Lung (tissue), 17 donors: ENCODE measurements at places on chromosomes 4 and X. TPM values are rescaled to one million over a fixed set of nuclear protein-coding genes. Genes with fewer than 3 reads are reported as not detected.

DNA sequence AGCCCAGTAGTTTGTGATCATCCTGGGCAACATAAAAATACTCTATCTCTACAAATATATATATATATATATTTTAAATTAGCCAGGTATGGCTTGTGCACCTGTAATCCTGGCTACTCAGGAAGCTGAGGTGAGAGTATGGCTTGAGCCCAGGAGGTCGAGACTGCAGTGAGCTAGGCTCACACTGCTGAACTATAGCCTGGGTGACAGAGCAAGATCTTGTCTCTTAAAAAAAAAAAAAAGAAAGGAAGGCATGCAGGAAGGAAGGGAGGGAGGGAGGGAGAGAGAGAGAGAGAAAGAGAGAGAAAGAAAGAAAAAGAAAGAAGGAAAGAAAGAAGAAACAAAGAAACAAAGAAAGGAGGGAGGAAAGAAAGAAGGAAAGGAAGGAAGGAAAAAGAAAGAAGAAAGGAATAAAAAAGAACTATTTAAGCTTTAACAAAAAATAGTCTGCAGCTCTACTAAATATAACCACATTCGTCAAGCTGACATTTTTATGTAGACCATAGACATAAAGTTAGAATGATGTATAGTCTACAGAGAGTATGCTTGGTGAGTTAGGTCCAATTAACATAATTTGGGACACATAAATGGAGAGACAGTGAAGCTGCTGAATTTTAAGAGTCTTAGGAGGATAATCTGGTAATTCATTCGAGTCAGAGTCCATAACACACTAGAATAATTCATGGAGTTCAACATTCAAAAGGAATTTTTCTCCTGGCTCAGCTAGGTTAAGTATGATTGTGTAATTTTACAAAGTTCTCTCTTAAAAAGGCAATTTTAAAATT, 111.9 kb downstream of the GLRA3 start:
- no peak for DNase-seq

GRCh38 chr4:8347660-8348059, 78.1 kb downstream of the HTRA3 start:
- no peak for DNase-seq

DNA sequence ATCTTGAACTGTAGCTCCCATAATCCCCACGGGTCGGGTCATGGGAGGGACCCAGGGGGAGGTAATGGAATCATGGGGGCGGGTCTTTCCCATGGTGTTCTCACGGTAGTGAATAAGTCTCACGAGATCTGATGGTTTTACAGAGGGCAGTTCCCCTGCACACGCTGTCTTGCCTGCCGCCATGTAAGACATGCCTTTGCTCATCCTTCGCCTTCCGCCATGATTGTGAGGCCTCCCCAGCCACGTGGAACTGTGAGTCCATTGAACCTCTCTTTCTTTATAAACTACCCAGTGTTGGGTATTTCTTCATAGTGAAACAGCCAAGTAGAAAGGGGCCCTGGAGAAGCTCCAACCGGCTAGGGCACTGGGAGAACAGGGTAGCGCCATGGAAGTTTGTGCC, 12.3 kb downstream of the CTAG1A start:
- DNase-seq = no peak

DNA sequence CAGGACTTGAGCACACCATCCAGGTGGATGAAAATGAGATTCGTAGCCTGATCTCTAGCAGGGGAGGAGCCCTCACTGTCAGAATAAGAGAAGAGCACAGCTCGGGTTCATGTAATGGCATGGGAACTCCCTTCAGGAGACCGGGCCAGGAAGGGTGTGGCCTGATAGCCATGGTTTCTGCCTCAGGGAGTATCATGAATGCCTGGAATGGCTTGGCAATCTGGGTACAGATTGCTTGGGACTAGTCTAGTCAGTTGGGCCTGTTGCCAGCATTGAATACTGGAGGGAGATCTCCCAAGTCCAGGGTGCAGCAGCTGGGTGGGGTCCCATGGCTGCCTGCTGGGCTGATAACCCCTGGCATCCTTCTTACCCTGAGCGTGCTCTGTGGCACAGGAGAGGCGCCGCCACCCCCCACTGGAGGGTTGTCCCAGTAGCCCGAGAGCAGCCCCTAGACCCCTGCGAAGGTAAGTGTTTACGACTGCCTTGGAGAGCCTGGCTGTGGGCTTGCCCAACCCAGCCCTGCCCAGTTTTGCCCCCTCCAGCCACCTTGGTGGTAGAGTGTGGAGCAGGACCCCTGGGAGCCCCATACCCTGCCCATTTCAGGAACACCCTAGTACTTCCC, 298.8 kb downstream of the TEX13A start:
- DNase-seq = no peak

Gene GPM6B
- 13.4 TPM for total RNA-seq
